ENCODE measurements at places on chromosomes 1 and 21.

- DNase-seq = no peak
Measured at GRCh38 chr1:67987046-67987799, 63.2 kb downstream of the DIRAS3 start.

- DNase-seq = no peak
Measured at GRCh38 chr1:82386365-82387011, 585.8 kb downstream of the ADGRL2 start.

DNA sequence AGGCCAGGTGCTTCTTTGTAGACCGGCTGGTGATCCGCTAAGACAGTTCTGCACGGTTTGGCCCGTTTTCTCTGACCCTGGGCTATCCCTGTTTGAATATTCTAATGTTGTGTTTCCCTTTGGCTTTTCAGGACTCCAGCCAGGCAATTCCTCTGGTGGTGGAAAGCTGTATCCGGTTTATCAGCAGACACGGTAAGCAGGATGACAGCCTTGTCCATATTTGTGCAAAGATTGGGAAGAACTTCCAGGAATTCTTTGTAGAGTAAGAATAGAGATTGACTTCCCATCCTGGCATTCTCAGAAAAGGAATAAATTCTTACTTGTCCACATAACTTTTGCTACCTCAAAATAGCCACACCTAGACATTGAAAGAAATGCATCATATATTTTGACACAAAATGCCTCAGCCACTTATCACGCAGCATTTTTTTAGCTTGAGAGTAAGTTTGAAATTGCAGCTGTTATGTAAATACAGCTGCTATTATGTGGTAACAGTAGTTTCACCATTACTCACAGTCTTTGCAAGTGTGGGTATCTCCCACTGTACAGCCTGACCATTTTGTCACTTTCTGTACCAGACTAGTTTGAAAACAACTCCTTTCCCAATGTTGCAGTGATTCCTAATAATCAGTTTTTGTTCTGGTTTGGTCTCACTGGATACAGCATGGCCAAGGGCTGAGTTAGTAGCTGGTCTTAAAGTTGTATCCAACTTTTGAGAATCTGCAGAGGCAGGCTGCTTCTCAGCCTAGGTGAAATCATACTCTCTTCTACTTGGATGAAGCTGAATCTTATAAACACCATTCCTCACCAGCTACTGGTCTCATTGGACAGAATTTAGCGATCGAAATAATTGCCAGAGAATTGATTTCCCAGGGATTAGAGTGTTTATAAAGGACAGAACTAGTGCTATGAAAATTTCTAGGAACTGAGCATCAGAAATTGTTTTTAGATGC, 40.0 kb upstream of the IKBKE start:
- no peak for DNase-seq

DNA sequence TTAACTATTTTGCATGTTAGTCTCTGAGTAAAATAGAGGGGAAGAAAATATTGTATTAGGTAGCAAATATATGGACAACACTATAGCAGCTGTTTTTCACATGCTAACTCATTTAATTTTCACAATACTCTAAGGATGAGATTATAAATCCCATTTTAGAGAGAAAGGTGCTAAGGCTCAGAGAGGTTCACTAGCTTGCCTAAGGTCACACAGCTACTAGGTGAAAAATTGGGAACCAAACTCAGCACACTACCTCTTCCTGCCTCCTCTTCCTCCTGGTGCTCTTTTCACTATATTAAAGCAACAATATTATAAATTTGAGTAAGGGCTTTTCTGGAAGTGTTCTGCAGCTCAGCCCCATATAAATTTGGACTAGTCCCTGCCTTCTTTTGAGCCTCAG, 2.3 kb downstream of the RXRG start:
- no peak for DNase-seq

GRCh38 chr1:166944186-166944967, 31.0 kb downstream of the ILDR2 start:
- DNase-seq = no peak

GRCh38 chr1:247487057-247487456, 29.2 kb upstream of the OR2B11 start:
- DNase-seq = no peak

- no peak for DNase-seq
Measured at GRCh38 chr1:228145463-228146416, 4.0 kb upstream of the GJC2 start.

DNA sequence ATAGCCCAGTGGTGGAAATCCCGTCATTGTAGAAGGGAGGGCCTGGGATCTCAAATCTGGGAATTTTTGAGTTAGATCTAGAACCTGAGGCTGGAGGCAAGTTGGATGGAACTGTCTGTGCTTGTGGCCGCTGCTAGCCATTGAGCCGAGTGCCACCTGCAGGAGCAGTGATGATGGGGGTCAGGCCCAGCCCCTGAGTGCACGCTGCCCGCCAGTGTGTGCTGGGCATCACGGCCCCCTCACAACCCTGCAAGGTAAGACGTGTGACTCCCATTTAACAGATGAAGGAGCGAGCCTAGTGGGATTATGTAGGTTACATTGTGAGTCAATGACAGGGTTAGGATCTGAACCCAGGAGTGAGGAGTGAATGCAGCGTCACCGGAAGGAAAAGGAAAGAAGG, 407.2 kb downstream of the CAMTA1 start:
- DNase-seq = no peak

DNA sequence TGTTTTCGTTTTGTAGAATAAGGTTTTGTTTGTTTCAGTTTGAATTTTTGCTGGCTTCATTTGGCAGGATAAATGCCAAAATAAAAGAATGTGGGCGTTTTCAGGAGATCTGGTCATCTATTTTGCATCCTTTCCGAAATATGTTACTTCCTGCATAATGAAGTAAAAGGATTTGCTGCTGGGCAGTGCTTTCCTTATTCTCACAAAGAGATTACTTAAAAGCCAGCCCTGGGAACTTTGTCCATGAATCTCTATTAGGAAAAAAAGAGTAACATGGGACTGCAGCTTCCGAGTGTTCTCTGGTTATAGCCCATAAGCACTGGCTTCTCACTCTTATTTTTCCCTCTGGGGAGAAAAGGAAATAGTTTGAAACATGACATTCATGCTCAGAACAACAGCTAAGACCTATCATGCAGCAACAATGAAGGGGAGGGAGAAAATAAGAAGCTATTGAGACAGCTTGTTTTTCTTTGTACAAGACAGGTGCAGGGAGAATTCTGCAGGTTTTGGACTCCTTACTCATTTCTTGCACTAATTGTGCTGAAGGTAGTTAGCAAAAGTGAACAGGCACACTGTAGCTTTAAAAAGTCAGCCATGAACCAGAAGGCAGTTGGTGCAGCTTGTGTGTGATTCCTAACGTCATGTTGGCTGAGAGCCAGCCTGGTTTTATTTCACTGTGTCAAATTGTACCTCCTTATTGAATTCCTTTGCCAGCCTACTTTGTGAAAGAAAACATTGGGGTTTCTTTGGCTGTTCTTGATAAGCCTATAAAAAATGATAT, at the start of gene SAMD13:
Gene SAMD13 (plus strand): TSS at position 705 of the 781 bp plus-strand sequence. CDS start 1,527 bp downstream, outside the sequence.
- DNase-seq = peak; percentile 69

DNA sequence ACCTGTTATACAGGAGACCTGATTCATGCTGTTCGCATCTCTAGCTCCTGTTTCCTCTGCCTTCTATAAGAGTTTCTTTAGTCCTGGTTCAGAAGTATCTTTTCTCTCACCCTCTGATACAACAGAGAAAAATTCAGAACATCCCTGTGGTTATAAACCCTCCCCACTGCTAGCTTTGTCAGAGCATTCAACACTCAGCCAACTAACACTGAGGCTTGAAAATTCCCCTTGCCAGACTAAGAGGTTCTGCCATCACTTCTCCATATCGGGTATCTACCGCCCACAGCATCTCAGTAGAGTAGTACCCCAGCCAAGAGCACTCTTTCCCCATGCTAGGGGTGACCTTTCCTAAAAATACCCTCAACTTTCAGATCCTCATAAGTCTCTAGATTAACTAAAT, 19.6 kb upstream of the PIK3R3 start:
- DNase-seq = no peak

DNA sequence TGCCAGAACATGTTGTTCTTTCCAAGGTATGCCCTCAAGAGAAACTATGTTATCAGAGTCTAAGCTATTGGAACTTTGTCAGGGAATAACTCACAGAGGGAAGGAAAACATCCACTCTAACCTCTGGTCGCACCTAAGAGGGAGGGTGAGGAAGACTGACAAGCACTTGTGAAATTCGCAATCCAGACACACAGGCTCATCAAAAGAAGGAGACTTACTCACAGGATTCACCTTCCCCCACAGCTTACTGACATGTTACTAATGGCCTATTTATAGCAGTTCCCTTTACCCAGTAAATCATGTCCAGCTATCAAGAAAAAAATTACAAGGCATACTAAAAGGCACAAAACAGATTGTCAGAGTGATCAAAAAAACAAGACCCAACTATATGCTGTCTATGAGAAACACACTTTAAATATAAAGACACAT, 36.9 kb downstream of the WDR64 start:
- DNase-seq = no peak

DNA sequence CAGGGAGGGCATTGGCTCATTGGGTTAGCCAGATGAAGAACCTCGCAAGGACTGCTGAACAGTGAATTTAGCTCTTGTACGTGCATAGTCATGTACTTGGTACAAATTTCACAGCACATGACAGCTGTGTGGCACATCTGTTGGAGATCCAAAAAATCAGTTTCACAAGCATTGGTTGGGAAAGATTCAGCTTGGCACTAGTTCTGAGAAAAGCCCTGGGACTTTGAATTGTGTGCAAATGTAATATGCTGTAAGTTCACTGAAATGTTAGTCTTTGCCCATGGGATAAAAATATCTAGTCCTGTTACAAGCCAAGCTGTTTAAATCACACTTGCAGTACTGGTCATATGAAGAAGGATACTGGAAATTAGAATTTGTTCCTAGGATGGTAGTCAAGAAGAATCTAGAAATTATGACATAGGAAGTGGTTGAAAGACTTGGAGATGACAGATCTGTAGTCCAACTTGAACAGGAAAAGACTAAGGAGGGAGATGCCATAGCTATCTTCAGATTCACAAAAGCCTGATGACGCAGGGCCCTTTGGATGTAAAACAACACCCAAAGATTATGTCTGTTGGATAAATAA, 19.2 kb downstream of the LAMC2 start:
- no peak for DNase-seq

- no peak for DNase-seq
Measured at GRCh38 chr1:61255358-61255703, 173.0 kb downstream of the NFIA start.

DNA sequence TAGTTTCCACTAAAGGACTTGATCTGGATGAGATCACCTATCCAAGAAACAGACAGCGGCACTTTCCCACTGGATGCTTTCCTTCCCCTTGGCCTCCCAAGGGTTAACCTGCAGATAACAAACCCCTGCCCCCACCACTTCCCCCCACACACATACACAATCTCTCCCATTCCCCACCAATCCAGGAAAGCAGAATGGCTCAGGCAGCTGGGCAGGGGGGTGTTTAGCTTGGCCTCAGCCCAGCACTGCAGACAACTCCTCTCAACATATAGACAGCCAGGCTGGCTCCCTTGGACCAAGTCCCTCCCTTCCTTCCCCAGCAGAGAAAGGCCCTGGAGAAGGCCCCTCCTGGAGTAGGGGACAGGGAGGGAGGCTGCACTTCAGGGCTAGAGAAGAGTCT, 24.6 kb downstream of the PLEKHA6 start:
- no peak for DNase-seq

- DNase-seq = peak; percentile 82
Measured at GRCh38 chr21:41217671-41218385, 49.9 kb downstream of the BACE2 start.

GRCh38 chr1:125086611-125087010, 3901.8 kb downstream of the SRGAP2C start:
- DNase-seq = peak; percentile 33

DNA sequence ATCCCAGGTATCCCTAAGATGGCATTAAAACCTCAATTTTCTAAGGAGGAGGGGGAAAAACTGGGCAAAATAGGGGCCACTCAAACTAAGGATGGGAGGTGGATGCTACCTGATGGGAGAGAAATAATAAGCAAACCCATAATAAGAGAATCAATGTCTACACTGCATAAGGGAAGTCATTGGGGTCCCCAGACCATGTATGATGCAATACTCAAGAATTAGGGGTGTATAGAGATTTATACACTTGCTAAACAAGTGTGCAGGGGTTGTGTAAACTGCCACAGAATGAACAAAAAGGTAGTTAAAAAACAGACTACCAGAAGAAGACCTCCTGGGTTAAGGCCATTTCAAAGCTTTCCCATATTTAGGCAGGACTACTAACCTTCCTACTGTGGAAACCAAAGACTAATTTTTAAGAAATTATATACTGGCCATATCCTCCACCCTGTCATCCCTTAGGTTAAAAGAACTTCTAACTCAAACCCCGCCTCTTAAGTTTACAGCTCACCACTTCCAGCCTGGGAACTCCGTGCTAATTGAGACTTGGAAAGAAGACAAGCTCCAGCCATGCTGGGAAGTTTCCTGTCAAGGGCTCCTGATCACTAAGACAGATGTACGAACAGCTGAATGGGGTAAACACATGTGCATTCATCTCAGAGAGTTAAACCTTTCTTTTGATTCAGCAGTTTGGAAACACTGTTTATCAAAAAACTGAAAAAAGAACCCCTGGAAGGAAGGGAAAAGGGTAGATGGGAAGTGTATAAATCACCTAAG, 64.4 kb upstream of the TLR5 start:
- DNase-seq = no peak

- DNase-seq = no peak
Measured at GRCh38 chr1:12649971-12650421, 6.1 kb downstream of the AADACL4 start.

DNA sequence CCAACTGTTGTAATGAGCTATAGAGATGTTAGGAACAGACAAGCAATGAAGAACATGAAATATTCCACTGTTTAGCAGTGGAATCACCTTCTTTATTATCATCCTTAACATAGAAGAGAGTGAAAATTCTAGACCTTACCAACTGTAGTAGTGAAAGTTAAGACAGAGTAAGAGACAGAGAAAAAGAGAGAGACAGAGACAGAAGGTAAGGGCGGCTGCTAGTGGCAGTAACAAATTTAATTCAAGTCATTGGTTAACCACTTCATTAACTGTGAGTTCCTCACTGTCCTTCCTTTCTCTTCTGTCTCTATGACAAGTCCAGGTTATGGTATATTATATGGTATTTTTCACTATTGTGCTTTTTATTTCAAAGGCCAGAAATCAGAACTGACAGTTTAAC, 355.7 kb upstream of the ESRRG start:
- DNase-seq = no peak

- DNase-seq = no peak
Measured at GRCh38 chr1:41864471-41865040, 54.2 kb downstream of the HIVEP3 start.

DNA sequence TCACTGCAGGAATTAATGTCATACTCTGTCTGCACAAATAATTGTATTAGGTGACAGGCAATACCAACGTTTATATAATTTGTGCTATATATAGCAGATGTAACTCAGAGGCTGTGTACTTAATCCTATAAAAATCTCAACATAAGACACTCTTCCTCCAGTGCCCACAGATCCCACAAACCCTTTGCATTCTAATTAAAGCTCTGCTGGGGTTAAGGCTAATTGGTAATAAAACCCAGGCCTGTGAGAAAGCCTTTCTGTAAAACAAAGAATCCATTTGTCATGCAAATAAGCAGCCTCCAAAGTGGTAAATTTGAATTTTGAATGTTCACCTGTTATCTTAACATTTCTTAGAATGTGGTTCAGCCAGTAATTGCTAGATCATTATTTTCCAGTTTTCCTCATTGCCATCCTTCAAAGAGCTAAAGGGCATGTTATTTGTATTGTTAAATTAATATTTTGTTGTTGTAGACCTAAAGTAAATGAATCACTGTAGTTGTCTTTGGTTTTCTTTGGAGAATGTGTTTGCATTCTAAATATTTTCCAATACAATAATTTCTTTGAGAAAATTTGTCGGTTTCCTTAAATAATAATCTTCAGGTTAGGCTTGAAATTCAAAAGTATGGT, 46.3 kb upstream of the PRDX6 start:
- no peak for DNase-seq

GRCh38 chr1:10642403-10643080, 153.9 kb downstream of the CASZ1 start:
- DNase-seq = no peak
